ENCODE measurements at places on chromosomes 2 and 18.

GRCh38 chr18:3451183-3451988, 1.4 kb downstream of the TGIF1 start:
- peak; percentile 74 for DNase-seq

DNA sequence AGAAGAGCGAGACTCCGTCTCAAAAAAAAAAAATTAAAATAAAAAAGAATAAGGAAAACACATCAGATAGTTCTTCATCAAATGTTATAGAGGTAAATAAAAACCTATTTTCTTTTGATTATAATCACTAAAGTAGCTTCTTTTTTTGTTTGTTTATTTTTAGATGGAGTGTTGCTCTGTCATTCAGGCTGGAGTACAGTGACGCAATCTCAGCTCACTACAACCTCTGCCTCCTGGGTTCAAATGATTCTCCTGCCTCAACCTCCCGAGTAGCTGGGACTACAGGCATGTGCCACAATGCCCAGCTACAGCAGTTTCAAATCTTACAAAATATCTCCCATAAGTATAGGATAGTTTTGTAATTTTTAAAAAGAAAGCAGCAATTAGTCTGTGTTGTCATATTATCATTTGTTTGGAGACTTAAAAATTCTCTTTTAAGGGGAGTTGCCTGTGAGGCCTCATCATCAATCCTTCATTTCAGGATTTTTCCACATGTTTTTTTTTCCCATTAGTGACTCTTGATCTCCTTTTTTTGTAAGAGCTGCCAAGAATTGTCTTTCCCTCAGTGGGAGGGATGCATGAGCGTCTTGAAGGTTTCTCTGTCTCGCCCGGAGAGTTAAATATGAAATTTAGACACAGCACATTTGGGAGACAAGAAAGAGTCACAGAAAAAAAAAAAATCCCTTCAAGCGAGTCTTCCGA, 275.9 kb downstream of the CDCA7 start:
- no peak for DNase-seq

- DNase-seq = no peak
These were observed 30.4 kb downstream of the CYTIP start for GRCh38 chr2:157413326-157414035.

DNA sequence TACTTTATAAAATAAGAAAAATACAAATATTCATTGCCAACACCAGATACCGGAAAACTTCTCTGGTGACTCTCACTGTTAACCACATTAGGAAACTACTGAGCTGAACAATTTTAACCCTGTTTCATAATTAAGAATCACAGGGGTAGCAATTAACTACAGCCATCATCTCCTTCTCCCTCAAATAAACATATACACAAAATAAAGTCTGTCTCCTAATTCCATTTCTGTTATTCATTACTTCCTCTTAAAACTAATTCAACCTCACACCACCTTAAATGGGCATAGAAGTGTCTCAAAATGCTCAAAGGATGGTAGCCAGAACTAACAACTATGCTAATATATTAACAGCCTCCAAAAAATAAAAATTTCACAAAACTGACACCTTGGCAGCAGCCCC, 60.7 kb downstream of the ACVR1 start:
- DNase-seq = no peak

- DNase-seq = no peak
These were observed 8.3 kb downstream of the CAPG start for GRCh38 chr2:85401844-85402243.
